Fibroblast of skin of right quadriceps (primary cell): ENCODE measurements at places on chromosomes 16 and 17.
A peak's percentile ranks its signal among the peaks of the same experiment; 100 is the strongest.

DNA sequence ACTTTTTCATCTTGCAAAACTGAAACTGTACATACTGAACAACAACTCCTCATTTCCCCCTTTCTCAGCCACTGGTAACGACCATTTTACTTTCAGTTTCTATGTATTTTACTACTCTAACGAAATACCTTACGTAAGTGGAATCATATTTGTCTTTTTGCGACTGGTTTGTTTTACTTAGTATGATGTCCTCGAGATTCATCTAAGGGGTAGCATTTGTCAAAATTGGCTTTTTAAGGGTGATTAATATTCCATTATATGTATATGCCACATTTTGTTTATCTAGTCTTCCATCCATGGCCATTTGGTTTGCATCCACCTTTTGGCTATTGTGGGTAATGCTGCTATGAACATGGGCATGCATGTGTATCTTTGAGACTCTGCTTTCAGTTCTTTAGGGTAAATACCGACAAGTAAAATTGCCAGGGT is 10.4 kb downstream of the KPNB1 start:
- DNase-seq, result no peak

GRCh38 chr17:63246344-63246743 is 199.8 kb downstream of the CYB561 start:
- peak; percentile 91 for DNase-seq

DNA sequence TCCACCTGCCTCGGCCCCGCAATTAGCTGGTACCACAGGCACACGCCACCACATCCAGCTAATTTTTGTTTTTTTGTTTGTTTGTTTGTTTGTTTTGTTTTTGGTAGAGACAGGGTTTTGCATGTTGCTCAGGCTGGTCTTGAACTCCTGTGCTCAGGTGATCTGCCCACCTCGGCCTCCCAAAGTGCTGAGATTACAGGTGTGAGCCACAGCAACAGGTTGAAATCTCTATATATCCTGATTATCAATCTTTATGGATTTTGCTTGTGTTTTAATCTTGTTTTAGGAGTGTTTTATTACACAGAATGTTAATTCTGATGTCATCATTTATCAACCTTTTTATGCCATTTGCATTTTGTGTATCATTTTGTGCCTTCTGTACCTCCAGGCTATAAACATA is 48.2 kb downstream of the RAB11FIP4 start:
- no peak for DNase-seq

DNA sequence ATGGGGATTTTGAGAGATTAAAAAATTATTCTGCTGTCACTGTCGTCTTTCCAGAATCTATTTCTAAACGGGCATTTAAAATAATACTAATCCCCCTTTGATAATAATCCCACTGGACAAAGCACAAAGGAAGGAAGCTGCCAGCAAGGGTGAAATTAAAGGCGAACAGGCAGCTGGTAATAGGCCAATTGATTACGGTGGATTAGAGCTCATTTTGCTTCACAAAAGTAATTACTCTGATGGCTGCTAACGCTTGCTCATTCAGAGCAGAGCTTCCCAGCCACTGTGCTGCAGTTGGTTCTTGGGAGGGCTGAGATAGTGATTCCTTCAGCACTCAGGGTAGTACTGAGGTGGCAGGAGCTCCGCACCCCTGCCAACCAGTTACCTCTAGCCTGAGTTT is 205.7 kb downstream of the SNX29 start:
- DNase-seq, result no peak

DNA sequence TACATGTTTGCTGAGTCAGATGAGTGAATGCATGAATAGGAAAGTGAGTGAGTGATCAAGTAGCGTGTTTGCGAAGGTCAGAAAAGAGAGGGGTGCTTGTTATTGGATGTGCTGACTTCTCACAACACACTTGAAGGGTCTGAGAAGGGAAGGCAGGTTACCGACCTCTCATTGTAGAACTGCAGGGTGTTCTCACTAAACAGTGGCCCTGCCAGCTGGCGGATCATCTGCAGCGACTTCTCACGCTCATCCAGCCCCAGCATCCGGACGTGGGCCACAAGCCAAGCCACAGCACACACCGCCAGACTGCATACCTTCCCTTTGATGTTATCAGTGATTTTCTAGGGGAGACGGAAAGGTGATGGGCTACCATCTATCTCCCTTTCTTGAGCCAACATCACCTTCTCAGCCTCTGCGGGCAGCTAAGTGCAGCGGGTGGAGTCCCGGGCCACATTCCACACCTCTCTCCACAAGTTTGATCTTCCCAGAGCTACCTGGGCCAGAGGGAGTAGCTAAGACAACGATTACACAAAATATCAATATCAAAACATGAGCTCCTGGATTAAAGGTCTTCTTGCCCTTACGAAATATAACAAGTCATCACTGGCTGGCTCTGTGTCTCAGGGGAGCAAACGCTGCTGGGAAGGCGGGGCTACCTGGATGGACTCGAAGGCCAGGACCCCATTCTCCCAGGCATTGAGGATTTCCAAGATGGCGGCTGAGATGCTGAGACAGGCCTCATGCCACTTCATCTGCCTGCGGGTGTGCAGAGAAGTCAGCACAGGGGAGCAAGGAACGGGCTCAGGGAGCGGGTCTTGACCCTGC is 11.0 kb downstream of the CSF3 start:
- DNase-seq, result no peak

DNA sequence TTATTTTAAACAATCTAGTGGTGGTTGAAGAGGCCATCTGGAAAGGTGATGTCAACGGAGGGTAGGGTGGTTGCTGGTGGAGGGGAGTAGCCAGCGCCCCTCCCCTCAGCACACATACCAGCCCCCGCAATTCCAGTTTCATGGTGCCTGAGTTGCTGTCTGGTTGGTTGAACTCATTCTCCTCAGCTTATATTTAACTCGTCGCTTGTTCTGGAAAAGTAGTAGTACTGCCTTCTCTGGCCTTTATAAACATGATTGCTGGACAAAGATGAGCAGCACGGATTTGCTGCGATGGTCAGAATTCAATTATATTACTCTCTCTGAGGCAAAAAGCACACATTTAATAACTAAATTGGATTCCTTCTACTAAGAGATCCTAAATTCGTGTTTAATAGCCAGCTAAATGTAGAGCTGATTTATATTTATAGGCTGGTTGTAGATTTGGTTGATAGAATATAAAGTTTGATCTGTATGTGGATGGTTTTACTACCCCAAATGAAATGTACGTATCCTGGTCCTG is 238.0 kb upstream of the TBX2 start:
- DNase-seq, result no peak

GRCh38 chr17:34364751-34365150 is 1.7 kb upstream of the CCL1 start:
- DNase-seq, result no peak

DNA sequence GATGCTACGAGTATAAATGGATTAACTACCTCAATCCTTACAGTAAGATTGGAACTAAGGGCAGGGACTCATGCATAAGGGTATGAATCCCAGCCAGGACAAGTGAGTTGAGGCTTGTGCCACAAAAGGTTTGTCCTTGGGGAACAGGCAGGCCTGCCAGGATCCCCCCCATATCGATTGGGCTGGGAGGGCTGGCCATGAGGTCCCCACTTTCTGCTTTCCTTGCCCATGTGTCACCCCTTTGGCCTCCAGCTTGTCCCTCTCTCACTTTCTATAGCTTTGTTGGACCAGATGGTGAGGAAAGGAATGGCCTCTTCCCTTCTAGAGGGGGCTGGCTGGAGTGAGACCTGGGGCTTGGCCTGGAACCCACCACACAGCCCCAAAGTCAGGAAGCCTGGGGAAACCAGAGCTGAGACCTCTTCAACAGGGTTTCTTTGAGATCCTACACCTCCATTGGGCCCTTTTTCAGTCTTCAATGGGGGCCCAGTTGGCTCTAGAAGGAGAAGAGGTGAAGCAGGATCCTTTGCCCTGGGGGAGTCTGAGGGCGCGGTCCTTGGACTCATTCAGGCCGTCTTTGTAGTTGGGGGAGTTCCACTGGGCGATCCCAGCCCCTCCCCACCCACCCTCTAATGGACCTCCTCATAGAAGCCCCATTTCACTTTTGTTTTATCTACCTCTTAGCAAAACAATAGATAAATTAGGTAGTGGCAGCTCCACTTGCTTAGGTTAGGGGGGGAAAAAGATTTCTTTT is 57.3 kb downstream of the IGF2BP1 start:
- DNase-seq, result no peak

GRCh38 chr16:27193300-27193990 is 9.9 kb upstream of the KDM8 start:
- no peak for DNase-seq

GRCh38 chr16:58515871-58516767 is 802 bp downstream of the SETD6 start:
- no peak for DNase-seq

- DNase-seq, result peak; percentile 6
Observed at GRCh38 chr17:27793168-27793905, 7.0 kb downstream of the NOS2 start.

- DNase-seq, result no peak
Observed at GRCh38 chr17:48012654-48013053, 24.9 kb downstream of the COPZ2 start.

- DNase-seq, result no peak
Observed at GRCh38 chr17:6912110-6913051, 80.9 kb upstream of the TEKT1 start.

GRCh38 chr16:68961778-68962402 is 118.6 kb downstream of the TANGO6 start:
- DNase-seq, result no peak

GRCh38 chr16:16150117-16150877 is 73.0 kb downstream of the ABCC6 start:
- no peak for DNase-seq

- no peak for DNase-seq
Observed at GRCh38 chr16:12148120-12148519, 171.6 kb downstream of the SNX29 start.

DNA sequence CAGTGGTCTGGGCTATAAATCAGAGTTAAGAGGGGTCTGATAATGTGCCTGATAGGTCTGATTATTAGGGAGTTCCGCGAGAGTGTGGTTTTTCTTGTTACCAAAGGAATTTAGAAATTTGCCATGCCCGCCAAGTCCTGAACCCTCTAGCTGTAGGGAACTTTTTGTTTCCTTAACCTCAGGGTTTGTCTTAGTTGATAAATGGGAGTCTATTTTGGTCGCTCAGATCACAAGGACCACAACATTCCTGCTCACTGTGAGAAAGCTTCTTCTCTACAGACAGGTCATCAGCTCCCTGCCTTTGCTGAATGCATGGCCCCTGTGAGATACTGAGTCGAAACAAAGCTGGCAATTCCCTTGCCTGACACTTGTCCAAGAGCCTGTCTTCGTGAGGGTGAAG is 497.8 kb downstream of the HS3ST4 start:
- DNase-seq, result no peak

DNA sequence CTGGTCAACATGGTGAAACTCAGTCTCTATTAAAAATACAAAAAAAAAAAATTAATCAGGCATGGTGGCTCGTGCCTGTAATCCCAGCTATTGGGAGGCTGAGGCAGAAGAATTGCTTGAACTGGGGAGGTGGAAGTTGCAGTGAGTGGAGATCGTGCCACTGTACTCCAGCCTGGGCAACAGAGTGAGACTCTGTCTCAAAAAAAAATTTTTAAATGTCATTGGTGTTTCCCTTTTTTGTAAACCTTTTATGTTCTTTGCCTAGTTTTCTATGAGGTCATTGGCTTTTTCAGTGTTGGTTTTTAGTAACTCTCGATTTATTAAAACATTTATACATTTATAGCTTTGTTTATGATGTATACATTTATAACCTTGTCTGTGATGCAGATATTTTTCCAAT is 18.2 kb downstream of the NLRC5 start:
- no peak for DNase-seq
